Activated T-helper 1 cell treated with anti-CD3 and anti-CD28 coated beads, Interleukin-2, amount 50 U/mL, for 16 hours (primary cell): ENCODE measurements at places on chromosomes 4 and X.

GRCh38 chr4:75892508-75892907 lies 9.7 kb downstream of the PPEF2 start:
- no peak for DNase-seq

DNA sequence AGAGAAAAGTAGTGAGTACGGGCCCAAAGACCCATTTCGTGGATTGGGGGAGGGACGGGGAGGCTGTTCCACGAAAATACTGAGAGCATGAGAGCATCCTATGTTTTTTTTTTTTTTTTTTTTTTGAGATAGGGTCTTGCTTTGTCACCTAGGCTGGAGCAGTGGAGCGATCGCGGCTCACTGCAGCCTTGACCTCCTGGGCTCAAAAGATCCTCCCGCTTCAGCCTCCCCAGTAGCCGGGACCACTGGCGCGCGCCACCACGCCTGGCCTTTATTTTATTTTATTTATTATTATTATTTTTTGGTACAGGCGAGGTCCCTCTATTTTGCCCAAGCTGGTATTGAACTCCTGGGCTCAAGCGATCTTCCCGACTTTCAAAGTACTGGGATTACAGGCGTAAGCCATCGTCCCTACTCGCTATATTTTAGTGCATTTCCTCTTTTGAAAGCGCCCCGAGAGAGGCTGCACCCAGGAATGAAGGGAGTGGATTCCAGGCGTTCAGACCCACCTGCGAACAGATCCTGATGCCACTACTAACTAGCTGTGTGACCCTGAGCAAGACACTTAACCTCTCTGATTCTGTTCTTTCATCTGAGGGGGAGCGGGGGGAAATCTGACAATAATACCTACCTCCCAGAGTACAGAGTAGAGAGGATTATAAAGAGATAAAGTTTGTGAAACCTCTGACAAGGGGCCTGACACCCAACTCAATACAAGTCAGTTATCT lies 5.4 kb upstream of the MSX1 start:
- no peak for DNase-seq

- DNase-seq, result no peak
These were observed 31.1 kb downstream of the F11 start for GRCh38 chr4:186297013-186297645.

DNA sequence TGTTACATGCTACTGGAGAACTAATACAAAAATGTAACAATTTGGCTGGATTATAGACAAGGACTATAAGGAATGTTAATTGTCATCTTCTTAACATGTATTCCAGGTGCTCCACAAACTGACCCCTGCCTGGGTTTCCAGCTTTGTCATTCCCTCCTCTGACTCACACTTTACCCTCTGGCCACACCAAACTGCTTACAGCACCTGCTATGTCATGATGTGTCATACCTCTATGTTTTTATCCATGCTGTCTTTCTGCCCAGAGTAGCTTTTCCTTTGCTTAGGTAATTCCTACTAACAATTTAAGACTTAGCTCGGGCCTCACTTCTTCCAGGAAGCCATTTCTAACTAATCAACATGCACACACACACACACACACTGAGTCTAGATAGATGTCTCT lies 14.0 kb upstream of the SHROOM4 start:
- DNase-seq, result no peak

DNA sequence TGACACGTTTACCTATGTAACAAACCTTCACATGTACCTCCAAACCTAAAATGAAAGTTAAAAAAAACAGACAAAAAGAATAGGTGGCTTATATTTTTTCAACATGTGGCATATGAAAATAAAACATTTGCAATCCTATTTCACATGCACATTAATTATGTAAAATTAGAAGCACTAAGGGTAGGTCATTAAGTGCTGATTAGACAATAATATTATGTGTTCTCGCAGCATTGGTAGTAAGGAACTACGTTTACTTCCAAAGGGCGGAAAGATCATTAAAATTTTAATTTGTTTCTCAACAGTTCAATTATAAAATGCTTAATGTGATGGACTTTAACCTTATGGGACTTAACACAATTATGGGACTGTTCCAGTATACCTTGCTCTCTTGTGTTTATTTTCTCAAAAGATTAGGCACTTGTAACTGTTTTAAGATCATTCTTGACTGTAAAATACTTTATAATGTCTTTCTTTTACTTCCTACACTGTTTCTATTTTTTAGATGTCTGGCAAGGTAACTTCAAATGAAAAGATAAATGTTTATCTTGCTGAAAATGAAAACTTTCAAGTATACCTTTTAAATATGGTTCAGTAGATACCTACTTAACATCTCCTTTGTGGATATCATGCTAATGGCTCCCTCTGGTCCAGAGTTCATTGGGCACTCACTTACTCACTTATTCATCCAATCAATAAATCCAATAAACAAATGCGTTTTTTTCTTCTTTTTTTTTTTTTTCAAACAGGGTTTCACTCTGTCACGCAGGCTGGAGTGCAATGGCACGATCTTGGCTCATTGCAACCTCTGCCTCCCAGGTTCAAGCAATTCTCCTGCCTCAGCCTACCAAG lies 202.0 kb downstream of the ARAP2 start:
- no peak for DNase-seq

DNA sequence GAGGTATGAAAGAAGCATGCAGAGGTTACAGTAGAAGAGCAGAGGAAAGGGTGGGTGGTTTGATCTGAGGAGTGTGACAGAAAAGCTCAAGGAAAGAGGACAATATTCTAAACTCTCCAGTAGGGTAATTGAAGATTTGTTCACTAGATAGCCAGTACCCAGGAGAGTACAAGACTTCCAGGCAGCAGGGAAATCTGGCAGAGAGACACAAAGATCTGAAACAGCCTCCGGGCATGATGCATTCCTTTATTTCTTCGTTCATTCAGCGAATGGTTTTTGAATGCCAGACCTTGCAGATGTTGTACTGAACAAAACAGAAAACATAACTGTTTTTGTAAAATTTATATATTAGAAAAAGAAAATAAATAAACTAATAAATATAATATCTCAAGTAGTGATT lies 766.6 kb downstream of the FAT4 start:
- no peak for DNase-seq

DNA sequence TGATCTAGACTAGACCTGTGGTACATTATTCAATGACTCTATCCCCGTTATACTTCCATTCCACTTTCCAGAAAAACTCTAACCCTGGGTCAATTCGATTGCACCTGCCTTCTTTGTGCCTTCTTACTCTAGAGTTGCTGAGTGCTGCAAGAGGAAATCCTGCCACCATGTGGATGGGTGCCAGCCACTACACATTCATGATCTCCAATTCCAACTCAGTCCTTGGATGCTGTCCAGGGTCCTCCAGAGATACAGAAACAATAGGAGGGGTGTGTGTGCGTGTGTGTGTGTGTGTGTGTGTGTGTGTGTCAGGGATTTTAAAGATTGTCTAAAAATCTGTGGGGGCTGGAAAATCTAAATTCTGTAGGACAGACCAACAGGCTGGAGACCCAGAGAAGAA lies 42.9 kb upstream of the INTS6L start:
- no peak for DNase-seq

- DNase-seq, result no peak
These were observed 208.2 kb upstream of the PSAPL1 start for GRCh38 chr4:7642741-7643458.

DNA sequence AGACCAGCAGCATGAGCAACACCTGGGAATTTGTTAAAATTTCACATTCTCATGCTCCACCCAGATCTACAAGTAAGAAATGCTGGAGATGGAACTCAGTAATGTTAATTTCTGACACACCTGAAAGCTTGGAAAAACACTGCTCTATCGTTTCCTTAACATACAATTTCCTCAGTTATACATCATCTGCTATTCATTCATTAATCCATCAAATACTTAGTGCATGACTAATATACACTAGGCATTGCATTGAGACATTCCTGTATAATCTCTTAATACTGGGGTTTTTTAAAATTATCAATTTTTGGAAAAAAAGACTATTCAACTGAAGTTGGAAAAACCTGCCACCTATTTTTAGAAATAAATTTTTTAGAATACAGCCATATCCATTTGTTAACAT lies 106.1 kb downstream of the CHM start:
- DNase-seq, result no peak

DNA sequence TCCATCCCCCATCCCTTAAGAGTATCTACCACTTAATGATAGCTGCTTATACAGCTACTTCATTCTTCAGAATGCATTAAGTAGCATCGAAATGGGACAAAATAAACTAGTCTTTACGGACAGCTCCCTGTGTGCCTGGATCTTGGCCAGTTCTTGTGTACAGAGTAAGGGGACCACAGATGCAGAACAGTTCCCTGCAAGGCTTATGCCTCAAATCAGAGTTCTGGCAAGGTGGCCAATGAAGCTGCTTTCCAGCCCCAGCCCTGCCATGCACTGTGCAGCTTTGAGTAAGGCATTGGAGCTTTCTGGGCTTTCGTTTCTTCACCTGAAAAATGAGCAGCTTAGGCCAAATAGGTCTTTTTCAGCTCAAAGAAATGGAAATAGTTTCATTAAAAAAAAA lies 14.2 kb downstream of the CLNK start:
- DNase-seq, result no peak

GRCh38 chrX:85993539-85994197 lies 53.7 kb downstream of the CHM start:
- DNase-seq, result no peak

GRCh38 chrX:9337046-9337445 lies 127.8 kb upstream of the TBL1X start:
- DNase-seq, result no peak

GRCh38 chr4:168651374-168651773 lies 154.5 kb downstream of the PALLD start:
- DNase-seq, result no peak

DNA sequence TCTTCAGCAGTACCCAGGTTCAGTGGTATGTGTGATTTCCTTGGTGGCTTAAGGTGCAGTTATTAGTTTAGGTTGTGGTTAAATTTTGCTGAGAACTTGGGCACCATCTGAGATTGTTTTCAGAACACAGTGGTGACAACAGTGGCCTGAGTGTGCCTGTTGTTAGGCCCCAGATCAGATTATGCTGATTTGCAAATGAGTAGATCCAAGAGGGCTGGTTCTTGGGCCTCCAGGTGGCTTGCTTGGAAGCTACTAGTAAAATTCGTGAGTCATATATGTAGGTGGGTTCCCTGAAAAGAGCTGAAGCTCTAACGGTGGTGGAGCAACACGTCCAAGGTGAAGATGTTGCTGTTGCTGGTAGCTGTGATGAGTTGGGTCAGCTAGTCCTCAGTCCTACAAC lies 2619.6 kb downstream of the PCDH7 start:
- no peak for DNase-seq

DNA sequence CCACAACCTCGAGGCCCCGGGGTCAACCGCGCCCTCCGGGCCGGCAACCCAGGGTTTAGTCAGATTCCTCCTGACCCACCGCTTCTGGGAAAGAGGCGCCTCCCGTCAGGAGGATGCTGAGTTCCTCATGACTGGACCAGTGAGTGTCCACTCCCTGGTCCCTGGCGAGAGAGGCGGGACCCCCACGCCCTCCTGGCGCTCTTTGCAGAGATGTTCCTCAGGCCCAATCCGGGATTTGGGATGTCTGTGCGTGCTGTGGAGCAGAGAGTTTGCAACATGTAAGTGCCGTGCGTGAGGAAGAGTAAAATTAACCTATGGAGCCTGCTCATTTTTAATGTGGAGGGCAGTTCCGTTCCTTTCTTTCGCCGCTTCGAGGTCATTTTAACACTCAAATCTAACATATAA lies 824 bp upstream of the UGDH start:
- DNase-seq, result no peak

DNA sequence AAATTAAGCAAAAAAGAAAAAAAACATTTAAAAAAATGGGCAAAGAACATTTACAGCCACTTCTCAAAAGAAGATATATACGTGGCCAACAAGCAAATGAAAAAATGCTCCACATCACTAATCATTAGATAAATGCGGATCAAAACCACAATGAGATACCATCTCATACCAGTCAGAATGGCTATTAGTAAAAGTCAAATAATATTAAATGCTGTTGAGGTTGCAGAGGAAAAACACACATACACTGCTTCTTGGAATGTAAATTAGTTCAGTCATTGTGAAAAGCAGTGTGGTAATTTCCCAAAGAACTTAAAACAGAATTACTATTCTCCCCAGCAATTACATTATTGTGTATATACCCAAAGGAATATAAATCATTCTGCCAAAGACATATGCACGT lies 1189.0 kb downstream of the PCDH18 start:
- DNase-seq, result no peak

GRCh38 chrX:140525448-140525847 lies 20.6 kb upstream of the SOX3 start:
- no peak for DNase-seq

DNA sequence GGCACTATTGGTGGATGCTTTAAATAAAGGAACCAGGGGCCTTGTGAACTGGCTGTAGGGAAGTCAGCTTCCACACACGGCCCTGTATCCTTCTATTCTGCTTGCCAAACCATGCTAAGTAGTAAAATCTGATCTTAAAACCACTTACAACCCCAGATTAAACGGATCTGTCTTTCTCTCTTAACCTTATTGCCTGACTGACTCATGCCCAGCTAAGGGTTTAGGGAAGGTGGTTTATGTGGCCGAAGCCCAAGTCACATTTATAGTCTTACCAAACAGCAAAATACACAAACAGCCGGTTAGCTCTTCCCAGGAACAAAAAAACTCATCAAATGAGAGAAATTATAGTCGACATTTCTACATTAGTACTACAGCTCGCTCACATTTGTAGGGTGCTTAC lies 988.4 kb upstream of the TENM3 start:
- DNase-seq, result no peak

- no peak for DNase-seq
These were observed 19.3 kb upstream of the DUSP9 start for GRCh38 chrX:153627675-153628111.

DNA sequence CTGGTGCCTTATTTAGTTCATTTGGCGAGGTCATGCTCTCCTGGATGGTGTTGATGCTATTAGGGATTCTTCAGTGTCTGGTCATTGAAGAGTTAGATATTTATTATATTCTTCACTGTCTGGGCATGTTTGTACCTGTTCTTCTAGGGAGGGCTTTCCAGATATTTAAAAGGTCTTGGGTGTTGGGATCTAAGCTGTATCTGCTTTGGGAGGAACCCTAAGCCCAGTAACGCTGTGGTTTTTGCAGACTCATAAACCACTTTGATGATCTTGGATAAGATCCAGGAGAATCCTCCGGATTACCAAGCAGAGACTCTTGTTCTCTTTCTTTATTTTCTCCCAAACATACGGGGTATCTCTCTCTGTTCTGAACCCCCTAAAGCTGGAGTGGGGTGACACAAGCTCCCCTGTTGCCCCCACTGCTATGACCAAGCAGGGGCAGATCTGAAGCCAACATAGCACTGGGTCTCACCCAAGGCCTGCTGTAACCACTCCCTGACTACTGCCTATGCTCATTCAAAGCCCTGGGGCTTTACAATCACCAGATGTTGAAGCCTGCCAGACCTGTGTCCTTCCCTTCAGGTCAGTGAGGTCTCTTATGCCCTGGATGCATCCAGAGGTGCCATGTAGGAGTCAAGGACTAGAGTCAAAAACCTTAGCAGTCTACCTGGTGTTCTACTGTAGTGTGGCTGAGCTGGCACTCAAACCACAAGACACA lies 187.6 kb downstream of the GUCY2F start:
- no peak for DNase-seq
